Skeletal muscle cell (primary cell): ENCODE measurements at places on chromosomes 7 and 10.

DNA sequence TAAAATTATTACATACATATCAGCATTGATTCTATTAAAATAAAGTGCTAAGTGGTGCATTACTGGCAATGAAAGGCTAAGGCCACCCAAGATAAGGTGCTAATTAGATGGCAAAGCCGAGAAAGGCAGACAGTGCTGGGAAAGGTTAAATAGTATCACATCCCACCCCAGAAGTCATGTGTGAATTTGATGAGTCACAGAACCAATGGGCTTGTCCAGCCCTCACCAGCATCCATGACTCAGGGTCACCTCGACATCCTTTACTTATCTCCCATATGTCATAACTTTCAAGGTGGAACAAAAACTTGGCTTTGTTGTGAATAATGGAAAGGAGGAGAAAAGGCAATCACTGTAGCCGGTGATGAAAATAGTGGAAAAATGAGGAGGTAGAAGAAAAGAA lies 459.1 kb downstream of the PLXNA4 start:
- no peak for DNase-seq

GRCh38 chr10:72673280-72673679 lies 18.7 kb upstream of the MCU start:
- no peak for DNase-seq

DNA sequence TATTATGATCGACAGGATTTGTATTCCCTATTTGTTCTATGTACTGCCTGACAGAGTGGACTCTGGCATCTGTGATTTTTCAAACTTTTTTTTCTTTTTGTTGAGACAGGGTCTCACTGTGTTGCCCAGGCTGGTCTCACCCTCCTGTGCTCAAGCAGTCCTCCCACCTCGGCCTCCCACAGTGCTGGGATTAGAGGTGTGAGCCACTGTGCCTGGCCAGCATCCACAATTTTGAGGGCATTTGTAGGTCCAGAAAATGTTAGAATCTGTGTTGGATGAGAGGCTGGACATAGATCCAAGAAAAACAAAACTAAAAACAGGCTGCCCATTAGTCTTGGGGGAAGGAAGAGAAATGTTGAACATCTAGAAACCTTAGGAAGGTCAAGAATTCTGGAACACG lies 34.3 kb downstream of the SGPL1 start:
- no peak for DNase-seq

DNA sequence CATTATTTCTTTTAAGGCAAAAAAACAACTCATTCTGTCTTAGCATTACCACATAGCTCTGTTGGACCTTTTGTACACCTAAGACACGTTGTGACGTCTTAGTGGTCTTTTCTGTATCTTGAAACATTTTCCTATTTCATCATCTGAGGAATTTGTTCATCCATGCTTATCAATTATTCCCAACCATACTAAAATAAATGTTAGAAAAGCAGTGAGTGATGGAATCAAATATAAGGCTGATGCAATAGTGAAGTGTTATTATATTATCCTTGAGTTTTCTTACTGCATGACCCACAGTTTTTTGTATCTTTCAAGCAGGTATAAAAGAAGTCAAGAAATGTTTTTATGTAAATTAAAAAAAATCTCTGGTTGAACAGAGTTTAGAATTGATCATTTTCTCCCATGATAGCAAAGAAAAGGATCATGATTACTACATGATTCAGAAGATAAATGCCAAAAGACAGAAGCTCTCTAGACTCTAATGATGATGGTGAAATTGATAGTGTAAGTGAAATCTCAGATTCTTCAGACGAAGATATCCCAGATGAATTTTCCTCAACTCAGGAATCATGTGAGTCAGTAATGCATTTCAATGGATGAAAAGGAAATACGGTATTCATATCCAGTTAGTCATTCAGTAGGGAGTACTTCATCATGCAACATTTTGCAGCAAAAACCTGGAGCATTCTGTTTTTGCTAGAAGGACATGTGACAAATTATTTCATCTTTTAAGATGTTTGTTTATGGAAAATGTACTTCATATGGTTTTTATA lies 51.4 kb downstream of the CELF2 start:
- DNase-seq, result no peak

DNA sequence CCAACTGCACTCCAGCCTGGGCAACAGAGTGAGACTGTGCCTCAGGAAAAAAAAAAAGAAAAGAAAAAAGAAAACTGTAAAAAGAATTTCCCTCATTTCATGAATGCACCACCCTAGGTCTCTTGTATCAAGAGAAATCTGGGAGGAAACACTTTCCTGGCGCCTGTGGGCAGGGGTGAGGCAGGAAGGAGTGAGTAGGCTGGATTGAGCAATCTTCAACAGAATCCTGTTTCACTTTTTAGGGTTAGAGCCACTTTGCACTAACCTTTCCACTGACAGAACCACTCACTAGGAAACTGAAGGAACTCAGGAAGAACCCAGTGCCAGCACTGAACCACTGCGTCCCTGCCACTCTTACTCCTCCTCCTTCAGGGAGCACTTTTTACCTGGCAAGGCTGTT lies 282.1 kb downstream of the CCDC3 start:
- no peak for DNase-seq

- no peak for DNase-seq
Observed at GRCh38 chr7:149103424-149103823, 12.9 kb upstream of the ZNF786 start.
